ENCODE measurements at places on chromosomes 13 and 19.

GRCh38 chr13:114130131-114130836 is 2.1 kb downstream of the RASA3 start:
- DNase-seq = peak; percentile 44

- DNase-seq = peak; percentile 79
Measured at GRCh38 chr13:57624565-57625435, 6.7 kb upstream of the PCDH17 start.

- DNase-seq = peak; percentile 61
Measured at GRCh38 chr13:114067381-114067885, 65.0 kb downstream of the RASA3 start.

GRCh38 chr19:53730391-53730790 is 93.7 kb downstream of the NLRP12 start:
- no peak for DNase-seq

GRCh38 chr19:46288896-46289588 is 7.8 kb upstream of the HIF3A start:
- DNase-seq = peak; percentile 99

All from mesenchymal stem cell (in vitro differentiated cells and primary cell).